ENCODE measurements at places on chromosomes 1 and 21.

DNA sequence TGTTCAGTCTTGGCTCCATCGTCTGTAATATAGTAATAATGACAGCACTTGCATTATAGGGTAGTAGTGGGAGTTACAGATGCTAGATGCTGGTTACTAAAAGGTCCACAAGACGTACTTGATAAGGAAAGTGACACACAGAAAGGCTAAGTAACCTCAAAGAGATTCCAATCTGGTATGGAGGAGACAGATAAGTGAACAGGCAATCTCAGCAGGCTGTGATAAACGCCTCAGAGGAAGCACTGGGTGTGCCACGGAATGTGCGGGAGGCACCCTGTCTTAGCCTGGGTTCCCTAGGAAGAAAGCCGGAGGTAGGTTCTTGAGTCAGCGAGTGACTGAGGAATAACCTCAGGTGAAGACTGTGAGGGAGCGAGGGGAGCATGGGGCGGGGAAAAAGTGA lies 4.6 kb upstream of the CTPS1 start:
- DNase-seq = no peak

DNA sequence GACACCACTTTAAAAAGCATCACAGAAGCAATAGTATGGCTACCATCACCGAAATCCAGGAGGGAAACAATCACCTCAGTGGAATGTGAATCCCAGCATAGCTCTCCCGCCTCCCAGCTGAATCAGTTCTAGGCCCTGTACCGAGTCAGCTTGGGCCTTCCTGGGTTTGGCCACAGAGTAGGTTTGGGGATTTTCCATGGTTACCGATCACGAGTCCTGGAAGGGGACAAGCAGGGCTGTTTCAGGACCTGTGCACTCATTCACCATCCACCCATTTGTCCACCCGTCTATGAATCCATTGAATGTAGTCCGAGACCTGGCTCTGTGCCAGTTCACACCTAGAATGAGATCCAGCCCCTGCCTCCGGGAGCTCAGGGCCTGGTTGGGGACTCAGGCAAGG lies 94.2 kb downstream of the ARHGEF10L start:
- DNase-seq = no peak

DNA sequence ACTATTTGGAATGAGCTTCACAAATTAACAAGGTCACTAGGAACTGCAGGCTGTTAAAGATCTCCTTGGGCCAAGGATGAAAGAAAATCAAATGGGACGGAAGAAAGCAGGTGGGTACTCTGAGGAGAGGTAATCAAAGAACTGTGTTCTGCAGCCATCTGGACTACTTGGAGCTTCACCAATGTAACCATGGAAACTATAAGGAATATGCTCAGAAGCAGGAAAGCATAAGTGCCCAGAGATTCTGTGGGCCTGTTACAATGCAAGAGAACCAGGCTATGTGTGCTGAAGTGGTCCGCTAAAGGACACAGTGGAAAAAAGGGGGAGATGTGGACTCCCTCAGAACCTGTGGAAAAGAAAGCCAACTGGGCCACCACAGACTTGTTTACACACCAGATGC lies 238.5 kb downstream of the PTGER3 start:
- no peak for DNase-seq

DNA sequence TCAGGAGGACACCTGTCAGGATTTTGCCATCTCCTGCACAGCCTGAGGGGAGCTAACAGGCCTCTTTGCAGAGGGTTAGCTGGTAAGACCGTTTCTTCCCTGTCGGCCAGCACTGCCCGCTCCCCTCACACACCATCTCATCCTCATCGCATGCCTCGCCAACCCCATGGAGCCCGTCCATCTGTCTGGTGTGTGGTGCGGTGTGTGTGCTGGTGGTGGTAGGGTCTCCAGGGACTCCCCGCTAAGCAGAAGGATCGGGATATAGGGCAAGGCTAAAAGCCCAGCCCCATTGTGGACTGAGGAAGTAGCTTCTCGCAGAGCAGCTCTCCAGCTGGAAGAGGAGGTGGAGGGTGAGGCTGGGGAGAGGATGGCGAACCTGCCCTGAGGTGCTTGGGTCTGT lies 6.8 kb upstream of the SFN start:
- no peak for DNase-seq

GRCh38 chr1:86423473-86423872 lies 498 bp upstream of the CLCA2 start:
- DNase-seq = no peak

Measured in foreskin melanocyte (primary cell).